ENCODE measurements at places on chromosomes 2 and 18.
A peak's percentile ranks its signal among the peaks of the same experiment; 100 is the strongest.

- no peak for DNase-seq
Measured at GRCh38 chr2:226715347-226715990, 84.2 kb downstream of the IRS1 start.

DNA sequence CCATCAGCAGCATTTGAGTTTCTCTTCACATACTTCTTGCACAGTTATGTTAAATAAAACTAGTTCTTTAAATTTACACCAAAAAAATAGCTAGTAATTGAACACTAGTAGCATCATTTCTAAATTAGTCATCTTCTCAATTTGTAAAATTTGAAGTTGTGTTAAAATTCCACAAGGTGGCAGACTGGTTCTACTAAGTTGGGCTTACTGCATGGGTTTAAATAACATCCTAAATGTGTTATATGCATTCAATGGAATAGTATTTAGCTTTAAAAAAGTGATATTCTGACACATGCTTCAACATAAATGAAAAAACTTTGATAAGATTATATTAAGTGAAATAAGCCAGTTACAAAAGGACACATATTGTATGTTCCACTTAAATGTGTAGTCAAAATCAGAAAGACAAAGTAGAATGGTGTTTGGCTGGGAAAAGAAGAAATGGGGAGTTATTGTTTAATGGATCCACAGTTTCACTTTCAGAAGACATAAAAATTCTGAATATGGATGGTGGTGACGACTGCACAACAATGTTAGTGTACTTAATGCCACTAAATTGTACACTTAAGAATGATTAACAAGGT lies 28.7 kb upstream of the RPRD1A start:
- DNase-seq = peak; percentile 87

- DNase-seq = no peak
Measured at GRCh38 chr2:38099099-38100028, 23.4 kb upstream of the CYP1B1 start.

GRCh38 chr18:29007986-29008654 lies 831.2 kb upstream of the CDH2 start:
- DNase-seq = no peak

DNA sequence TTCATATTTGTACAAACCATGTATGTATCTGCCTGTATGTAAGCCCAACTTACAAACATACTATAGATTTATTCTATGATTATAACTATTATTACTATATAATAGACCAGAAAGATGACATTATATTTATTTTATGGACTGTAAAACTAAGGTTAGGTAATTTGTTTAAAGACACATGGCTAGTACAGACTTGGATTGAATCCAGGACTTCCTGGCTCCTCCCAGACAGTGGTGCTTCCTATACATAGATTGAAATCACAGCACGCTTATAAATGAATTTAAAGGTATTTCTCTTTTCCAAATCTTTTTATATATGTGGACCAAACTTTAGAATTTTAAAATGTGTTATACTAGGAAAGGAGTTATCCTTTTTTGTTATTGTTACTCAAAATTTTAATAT lies 151.6 kb upstream of the MYO3B start:
- no peak for DNase-seq

DNA sequence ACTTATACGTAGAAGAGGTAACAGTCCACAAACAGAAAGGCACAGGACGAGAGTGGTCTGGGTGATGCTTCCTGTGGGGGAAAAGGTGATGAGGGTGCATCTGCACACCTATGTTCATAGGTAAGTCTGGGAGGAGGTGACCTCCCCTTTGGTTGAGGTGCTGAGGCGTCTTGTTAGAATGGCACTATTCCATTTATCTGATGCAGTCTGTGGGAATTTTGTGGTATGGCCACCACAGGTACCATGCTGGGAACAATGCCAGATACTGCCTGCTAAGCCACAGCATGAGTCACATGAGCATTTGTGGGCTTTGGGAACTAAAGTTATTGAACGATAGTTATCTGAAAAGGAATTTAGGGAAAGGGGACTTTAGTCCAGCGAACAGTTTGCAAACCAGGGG lies 27.9 kb downstream of the IL37 start:
- DNase-seq = no peak

GRCh38 chr2:229620289-229620688 lies 94.1 kb downstream of the DNER start:
- DNase-seq = no peak

Measured in erythroblast (primary cell).